Fibroblast of skin of right quadriceps (primary cell): ENCODE measurements at places on chromosomes 13 and 19.

DNA sequence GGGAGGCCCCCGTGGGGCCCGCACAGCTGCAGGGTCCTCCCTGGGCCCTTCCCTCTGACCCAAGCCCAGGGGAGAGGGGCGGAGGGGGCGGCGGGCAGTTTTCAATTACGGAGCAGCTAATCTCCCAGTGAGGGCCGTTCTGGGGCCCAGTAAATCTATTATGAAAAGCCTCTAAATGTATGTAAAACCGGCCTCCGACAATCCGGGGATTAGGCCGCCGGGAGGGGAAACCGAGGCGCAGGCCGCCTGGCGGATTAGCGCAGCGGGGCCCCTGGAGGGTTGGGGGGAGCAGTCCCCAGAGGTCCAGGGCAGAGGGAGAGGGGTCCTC is 25.1 kb downstream of the EFNA2 start:
- DNase-seq: no peak

DNA sequence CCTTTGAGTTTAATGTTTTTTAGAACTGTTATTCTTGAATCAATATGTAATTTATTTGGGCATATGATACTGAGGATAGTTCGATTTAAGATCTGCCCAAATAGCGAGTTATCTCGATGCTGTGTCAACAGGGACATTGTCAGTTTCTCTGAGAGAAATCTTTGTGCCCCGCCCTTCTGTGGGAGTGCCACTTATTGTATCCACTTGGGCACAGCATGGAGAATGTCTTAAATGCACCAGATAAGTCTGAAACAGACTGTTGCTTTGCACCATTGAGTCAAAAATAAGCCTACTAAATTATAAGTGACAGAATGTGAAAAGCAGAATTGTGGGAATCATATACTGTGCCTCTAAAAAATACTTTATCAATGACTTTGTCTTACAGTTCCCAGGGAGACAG is 45.6 kb downstream of the RNASEH2B start:
- DNase-seq: no peak

DNA sequence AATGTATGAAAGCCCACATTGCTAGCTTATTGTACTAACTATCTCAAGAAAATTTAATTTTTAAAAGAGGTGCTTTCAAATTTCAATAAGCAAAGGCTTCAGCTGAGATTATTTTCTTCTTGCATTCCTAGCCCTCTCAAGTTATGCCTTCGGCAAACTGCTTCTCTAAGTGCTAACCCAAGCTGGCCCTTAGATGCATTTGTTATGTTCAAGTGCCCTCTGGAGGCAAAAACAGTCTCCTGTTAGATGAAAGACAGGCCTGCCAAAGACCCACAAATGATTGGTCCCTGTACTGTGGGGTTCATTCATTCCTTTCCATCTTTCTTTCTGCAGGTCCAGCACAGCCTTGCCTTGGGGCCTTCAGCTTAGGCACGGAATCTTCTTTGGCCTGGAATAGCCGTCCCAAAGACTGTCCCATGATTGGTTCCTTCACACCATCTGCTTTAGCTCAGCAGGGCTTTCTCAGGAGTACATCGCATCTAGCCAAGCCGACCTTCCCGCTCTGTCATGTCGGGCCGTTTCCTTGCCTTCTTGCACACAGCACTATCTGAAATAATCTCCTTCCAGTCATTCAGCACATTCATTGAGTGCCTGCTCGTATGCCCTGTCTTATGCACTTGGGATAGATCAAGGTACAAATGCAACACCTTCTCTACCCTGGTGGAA is 26.4 kb upstream of the TPTE2 start:
- peak; percentile 32 for DNase-seq

DNA sequence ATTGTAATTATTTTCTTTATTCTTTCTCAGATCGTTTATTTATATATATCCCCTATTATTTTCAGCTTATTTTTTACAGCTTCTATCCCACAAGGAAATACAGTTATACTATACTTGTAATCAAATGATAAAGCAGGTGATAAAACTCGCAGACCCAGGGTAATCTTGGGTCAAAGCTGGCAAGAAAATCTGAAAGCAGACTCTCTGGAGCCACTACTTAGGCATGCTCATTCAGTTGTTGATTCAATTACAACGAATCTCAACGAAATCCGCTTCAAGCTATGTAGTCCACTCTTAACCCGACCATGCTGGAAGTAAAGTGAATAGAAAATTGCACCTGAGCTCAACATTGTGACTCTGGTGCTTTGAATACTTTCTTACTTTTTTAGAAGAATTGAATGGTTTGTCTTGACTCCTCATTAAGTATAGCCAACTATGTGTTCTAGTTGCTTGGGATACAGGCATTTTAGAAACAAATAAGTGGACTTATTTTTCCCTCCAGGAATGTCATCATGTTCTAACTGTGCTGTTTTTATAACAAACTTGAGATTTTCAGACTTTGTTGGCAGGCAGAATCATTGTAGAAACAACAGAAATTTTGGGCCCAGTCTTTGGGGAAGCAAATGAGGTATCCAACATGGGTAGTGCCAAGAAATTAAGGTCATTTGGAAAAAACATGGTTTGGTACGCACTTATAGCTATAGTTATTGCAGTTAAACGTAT is 21.4 kb downstream of the ESD start:
- no peak for DNase-seq

DNA sequence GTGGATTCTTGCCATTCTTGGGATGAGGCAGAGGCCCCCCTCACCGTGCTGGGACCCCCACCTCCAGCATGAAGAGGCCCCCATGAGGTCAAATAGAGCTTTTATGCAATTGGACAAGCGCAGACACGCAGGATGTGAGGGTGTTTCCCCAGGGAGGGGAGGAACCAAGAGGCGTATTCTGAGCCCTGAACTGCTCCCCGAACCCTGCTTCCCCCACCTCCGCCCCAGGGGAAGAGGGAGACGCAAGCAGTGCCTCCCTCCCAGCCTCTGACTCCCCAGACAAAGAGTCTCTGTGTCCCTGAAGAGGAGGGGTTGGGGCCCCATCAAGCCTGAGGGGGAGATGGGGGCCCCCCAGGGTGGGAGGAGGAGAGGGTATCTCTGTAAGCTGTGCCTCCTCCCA is 1.3 kb upstream of the RDH8 start:
- DNase-seq: no peak

GRCh38 chr13:74895042-74895796 is 586.8 kb downstream of the TBC1D4 start:
- peak; percentile 49 for DNase-seq

- DNase-seq: peak; percentile 50
These were observed 16.3 kb downstream of the LCP1 start for GRCh38 chr13:46165485-46166223.

- no peak for DNase-seq
These were observed 38.4 kb upstream of the CPB2 start for GRCh38 chr13:46143184-46143701.

DNA sequence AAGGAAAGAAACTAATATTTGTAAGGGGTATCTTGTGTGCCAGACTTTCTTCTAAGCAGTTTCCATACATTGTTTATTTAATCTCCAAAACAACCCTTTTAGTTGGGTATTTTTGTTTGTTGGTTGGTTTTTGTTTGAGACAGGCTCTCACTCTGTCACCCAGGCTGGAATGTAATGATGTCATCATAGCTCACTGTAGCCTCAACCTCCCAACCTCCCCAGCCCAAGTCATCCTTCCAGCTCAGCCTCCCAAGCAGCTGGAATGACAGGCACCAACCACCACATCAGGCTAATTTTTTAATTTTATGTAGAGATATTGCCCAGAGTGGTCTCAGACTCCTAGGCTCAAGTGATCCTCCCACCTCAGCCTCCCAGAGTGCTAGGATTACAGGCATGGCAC is 41.2 kb upstream of the LSM14A start:
- DNase-seq: no peak

GRCh38 chr13:46552303-46552682 is 677 bp upstream of the LRCH1 start:
- no peak for DNase-seq

GRCh38 chr19:46924874-46925547 is 64.2 kb downstream of the ARHGAP35 start:
- no peak for DNase-seq

- no peak for DNase-seq
These were observed 6.6 kb downstream of the ANKRD10 start for GRCh38 chr13:110907951-110908898.

DNA sequence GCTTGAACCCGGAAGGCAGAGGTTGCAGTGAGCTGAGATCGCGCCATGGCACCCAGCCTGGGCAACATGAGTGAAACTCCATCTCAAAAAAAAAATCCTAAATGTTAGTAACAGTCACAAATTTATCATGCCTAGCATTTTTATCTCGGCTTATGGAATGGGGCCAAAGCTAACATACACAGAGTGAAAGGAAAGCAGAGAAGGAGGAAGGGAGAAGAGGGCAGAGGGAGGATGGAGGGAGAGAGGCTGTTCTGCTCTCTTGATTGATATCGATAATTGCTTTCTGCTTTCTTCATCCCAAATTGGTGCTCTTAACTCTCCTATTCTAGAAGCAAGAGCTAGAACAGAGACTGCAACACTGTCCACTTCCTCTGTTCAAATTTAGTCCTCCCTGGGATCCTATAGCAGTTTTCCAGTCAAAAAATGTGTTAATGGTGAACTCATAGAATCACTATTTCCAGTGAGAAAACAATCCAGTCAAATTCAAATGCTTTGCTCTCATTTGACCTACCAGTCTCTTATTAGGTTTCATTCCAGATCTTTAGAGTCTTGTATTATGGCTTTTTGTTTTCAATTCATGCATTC is 15.8 kb upstream of the TUBGCP3 start:
- DNase-seq: peak; percentile 44

GRCh38 chr13:87821512-87821911 is 150.3 kb downstream of the SLITRK5 start:
- DNase-seq: no peak
